ENCODE measurements at places on chromosomes 4 and X.

- peak; percentile 57 for DNase-seq
Observed at GRCh38 chr4:147388018-147388417, 92.9 kb upstream of the EDNRA start.

DNA sequence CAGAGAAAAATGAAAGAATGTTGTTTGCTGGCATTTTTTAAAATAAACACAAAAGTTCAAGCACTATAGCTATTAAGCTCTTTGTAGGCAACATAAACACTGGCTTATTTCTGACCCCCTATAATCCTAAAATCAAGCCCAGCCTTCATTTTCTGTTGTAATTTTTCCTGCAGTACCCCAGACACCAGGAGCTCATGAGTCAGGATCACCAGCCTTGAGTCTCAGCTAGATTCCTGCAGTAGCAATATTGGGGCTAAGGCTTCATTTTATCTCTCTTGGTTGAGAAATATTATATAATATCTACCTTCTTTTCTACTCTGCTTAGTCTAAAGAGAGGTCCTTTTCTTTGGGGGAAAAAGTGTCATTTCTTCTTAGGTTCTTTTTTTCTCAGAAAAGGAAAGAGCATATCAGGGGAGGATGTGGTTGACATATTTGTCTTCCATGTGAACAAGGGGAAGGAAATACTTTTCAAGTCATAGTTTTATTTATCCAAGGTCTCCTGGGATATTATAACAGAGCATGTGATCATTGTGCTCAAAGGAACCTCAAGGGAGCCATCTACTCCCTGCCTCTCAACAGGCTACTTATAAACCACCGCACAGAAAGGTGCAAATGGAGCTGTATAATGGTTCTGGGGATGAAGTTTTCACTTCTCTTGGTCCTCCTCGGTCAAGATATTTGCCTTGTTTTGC is 678.3 kb upstream of the NR3C2 start:
- DNase-seq: peak; percentile 30

- DNase-seq: no peak
Observed at GRCh38 chr4:16160457-16160856, 65.8 kb downstream of the TAPT1 start.

- no peak for DNase-seq
Observed at GRCh38 chr4:23337292-23337691, 552.6 kb downstream of the PPARGC1A start.

GRCh38 chrX:70476166-70476933 is 31.7 kb downstream of the DLG3 start:
- no peak for DNase-seq

DNA sequence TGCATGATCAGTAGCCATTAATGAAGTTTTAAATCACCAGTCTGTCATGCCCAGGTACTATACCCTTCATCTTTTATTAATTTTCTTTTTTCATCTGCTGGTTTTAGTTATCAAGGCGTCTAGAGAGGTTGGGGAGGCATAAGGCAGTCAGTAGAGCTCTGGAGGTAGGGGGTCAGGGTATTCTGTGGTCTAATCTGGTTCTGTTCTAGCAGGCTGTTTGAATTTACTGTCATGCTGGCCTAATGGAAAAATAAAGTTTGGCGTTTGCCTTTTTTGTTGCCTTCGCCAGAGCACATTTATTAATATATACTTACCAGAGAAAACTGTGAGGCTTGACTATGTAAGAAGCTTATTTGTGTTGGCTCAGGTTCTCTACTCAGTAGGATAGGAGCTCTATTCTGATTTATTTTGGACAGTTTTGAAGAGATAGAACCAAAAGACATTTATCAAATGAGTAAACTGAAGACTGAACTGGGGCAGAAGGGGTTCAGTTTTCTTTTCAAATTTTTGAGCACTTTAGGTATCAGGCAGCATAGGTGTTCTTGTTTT is 46.9 kb downstream of the TMEM131L start:
- DNase-seq: peak; percentile 48

GRCh38 chr4:95544113-95545103 is 4.4 kb downstream of the UNC5C start:
- no peak for DNase-seq

- DNase-seq: no peak
Observed at GRCh38 chrX:68853665-68854251, 24.9 kb downstream of the EFNB1 start.

GRCh38 chr4:83772685-83773084 is 236.8 kb downstream of the GPAT3 start:
- DNase-seq: no peak

GRCh38 chrX:24226176-24226575 is 76.6 kb downstream of the ZFX start:
- no peak for DNase-seq

- DNase-seq: no peak
Observed at GRCh38 chr4:15551740-15552446, 82.2 kb downstream of the CC2D2A start.

GRCh38 chrX:153878345-153878744 is 7.6 kb downstream of the L1CAM start:
- no peak for DNase-seq

- no peak for DNase-seq
Observed at GRCh38 chrX:16786791-16787735, 797 bp downstream of the TXLNG start.

GRCh38 chrX:143306991-143307937 is 210.0 kb downstream of the SPANXN3 start:
- no peak for DNase-seq

DNA sequence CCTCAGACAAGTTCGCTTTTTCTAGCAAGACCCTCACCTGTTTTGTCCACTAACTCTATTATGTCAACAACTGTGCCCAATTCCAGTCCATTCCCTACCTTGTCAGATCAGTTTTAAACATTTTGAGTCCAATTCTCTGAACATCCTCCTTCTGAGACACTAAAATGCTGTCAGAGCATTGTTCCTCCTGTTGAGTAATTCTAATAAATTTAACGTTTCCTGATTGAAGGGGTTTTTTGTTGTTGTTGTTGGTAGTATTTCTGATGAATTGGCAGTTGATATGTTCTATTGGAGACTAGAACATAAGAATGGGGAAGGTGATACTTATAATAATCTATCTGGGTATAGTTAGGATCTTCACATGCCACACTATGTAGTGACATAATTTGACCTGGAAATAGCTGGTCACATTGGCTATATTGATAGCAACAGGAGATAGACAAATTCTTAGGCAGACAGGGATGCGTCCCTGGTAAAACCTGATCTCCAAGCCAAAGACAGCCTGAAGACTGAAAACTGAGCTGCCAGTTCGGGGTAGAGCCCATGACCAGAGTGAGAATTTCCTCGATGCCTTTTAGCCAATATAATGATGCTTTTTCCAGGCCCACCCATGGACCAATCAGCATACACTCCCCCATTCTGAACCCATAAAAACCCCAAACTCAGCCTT is 12.4 kb upstream of the CXCL2 start:
- DNase-seq: no peak

- DNase-seq: peak; percentile 37
Observed at GRCh38 chrX:45070116-45071007, 130.3 kb downstream of the DIPK2B start.

DNA sequence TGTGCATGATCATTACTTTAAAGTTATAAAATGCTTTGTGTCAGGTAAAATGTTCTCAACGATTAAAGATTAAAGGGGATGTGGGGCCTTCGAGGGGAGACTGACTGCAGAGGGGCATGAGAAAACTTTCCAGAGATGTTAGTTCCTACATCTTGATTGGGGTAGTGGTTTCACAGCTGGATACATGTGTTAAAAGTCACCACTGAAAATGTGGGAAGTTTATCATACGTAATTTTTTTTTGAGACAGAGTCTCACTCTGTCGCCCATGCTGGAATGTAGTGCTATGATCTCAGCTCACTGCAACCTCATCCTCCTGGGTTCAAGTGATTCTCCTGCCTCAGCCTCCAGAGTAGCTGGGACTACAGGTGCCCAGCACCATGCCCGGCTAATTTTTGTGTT is 79.5 kb downstream of the RBM47 start:
- no peak for DNase-seq

- DNase-seq: no peak
Observed at GRCh38 chrX:153628129-153628528, 18.9 kb upstream of the DUSP9 start.

DNA sequence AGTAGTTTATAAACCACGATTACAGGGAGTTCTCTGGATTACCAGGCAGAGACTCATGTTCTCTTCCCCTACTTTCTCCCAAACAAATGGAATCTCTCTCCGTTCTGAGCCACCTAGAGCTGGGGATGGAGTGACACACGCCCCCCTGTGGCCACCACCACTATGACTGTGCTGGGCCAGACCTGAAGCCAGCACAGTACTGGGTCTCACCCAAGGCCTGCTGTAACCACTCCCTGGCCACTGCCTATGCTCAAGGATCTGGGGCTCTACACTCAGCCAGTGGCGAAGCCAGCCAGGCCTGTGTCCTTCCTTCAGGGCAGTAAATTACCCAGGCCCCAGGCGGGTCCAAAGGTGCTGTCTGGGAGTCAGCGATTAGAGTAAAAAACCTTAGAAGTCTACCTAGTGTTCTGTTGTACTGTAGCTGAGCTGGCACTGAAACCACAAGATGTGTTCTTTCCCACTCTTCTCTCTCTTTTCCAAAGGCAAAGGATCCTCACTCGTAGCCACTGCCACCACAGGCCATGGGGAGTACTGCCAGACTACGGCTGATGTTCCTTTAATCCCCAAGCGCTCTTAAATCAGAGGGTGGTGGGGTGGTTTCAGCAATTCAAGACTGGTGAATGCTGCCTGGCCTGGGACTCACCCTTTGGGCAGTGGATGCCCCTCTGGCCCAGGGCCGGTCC is 412.2 kb upstream of the ARX start:
- no peak for DNase-seq

GRCh38 chr4:145756244-145756643 is 76.3 kb downstream of the C4orf51 start:
- DNase-seq: no peak

GRCh38 chrX:129497146-129497843 is 26.0 kb downstream of the SMARCA1 start:
- no peak for DNase-seq

DNA sequence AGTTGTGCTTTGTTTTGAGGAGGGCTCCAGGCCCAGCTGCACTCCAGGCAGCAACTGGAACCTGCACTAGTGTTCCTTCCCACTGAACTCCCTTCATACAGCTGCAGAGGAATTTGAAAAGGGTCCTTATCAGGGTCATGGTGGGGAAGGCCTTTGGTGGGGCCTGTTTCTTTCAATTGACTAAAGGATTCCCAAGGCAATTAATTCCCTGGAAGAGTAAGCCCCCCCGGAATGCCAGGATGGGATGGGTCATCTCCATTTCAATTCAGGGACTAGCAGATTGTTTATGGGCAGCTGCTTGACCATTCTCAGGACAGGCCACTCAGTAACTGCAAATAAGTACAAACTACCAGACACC is 45.3 kb downstream of the TSC22D3 start:
- no peak for DNase-seq

DNA sequence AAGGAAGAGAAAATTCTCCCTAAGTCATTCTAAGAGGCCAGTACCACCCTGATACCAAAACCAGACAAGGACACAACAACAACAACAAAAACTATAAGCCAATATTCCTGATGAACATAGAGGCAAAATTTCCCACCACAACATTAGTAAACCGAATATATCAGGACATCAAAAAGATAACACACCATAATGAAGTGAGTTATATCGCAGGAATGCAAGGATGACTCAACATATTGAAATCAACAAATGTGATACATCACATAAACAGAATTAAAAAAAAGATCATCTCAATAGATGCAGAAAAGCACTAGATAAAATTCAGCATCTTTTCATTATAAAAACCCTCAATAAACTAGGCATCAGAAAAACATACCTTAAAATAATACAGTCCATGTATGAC is 1844.4 kb upstream of the PCDH10 start:
- no peak for DNase-seq

DNA sequence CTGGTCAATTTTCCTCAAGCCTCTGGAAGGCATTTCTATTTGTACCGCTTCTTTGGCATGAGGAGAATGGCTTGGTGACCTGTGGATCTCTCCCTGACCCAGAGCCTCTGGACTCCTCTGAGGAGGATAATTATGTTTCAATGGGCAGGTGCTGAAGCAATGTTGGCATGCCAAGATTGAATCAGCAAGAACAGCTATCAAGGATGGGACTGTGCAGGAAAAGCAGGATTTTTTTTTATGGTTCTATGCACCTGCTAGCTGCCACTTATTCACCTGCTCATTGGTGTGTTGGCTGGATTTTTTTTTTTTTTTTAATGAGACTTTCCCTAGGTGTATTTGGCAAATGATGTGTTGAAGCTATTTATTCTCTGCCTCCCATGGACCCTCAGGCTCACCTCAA is 821.2 kb downstream of the RPA4 start:
- DNase-seq: no peak

DNA sequence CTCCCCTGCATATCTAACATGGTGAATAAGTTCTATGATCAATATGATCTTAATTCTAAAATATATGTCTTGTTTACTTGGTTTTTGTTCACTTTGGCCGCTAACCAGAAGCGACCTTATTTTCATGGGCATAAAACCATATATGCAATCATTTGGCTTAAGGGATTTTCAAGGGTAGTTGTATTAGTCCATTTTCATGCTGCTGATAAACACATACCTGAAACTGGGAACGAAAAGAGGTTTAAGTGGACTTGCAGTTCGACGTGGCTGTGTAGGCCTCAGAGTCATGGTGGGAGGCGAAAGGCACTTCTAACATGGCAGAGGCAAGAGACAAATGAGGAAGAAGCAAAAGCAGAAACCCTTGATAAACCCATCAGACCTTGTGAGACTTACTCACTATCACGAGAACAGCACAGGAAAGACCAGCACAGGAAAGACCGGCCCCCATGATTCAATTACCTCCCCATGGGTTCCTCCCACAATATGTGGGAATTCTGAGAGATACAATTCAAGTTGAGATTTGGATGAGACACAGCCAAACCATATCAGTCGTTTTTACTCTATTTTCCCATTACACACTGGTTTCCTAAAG is 114.3 kb upstream of the CPEB2 start:
- no peak for DNase-seq

DNA sequence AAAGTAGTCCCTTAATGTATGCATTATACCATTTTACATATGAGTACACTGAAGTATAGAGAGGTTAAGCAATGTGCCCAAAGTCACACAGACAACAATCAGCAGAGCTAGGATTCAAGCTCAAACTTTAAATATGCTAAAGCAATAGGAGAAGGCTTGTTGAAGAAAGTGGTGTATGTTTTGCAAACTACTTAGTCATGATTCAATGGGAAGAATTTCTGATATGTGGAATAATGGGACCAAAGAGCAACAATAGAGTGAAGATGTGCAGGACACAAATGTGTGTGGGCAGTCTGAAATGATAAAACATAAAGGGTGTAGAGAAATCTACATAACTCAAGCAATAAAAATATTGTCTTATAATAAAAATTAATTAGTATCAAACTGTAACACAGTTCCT is 109.0 kb upstream of the ARSJ start:
- DNase-seq: no peak

DNA sequence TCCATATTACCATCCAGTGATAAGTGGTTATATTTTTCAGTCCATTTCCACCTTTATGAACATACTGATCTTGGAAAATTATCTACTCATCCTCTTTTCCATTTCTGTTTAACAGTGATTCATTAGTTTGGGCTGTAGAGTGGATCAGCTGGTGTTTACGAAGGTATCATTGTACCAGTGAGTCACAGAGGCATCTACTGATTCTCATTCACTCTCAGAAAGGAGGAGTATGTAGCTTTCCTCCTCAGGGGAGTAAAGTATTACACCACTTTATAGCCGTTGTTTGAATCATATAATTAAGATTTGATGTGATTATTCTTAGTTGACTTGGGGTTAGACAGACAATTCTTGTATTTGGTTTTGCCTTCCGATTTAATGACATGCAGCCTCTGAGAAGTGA is 74.7 kb downstream of the GALNT7 start:
- peak; percentile 53 for DNase-seq

GRCh38 chr4:152257601-152258066 is 278.3 kb downstream of the FBXW7 start:
- DNase-seq: peak; percentile 84

Measured in fibroblast of skin of abdomen (primary cell).